Naive thymus-derived CD8-positive, alpha-beta T cell (primary cell): ENCODE measurements at places on chromosomes 2 and 18. TPM values are rescaled to one million over a fixed set of nuclear protein-coding genes. Genes with fewer than 3 reads are reported as not detected.

GRCh38 chr18:64659196-64659595 is 510.3 kb upstream of the LINC00305 start:
- H3K4me1 ChIP-seq, result no peaks in the 10 kb centered on the region
- no peaks in the 10 kb centered on the region for H3K36me3 ChIP-seq
- H3K27ac ChIP-seq, result no peak overlapping the region

DNA sequence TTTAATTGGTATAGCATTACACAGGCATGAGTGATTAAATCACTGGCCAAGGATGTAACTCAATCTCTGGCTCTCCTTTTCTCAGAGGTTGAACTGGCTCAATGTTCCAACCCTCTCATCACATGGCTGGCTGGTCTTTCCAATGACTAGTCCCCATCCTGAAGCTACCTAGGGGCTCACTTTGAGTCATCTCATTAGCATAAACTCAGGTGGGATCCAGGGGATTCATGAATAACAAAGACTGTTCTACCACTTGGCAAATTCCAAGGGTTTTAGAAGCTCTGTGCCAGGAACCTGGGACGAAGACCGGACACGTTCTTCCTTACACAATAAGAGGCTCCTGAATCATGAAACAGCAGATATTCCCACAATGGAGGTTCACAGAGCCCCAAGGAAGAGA is 145.0 kb upstream of the SPATS2L start:
- no peaks in the 10 kb centered on the region for H3K36me3 ChIP-seq
- peaks cover 6% of the 10 kb centered on the region for H3K27me3 ChIP-seq
- no peak overlapping the region for H3K4me3 ChIP-seq
- no peaks in the 10 kb centered on the region for H3K4me1 ChIP-seq
- no peak for DNase-seq
- H3K27ac ChIP-seq, result no peak overlapping the region

- no peaks in the 10 kb centered on the region for H3K36me3 ChIP-seq
- DNase-seq, result peak; percentile 8
- no peak overlapping the region for H3K27ac ChIP-seq
- no peaks in the 10 kb centered on the region for H3K4me1 ChIP-seq
Measured at GRCh38 chr2:40554665-40555294, 102.9 kb upstream of the SLC8A1 start.

DNA sequence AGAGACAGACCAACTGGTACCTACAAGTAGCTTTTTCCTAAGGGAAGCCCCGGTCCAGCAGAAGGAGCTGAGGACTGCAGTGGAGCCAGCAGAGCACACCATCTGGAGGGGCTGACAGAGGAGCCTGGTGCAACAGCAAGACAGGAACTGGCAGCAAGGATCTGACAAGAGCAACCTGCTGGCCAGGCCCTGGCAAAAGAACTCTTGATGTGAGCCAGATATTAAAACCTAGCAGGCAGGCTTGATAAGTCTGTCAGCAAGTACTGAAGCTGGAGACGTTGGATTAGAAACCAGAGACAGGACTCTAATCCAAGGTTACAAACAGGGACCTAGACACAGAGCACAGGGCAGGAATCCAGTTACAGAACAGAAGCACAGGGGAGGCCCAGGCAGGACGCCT is 260.7 kb upstream of the MGAT5 start:
- H3K4me1 ChIP-seq, result no peaks in the 10 kb centered on the region
- peaks cover 3% of the 10 kb centered on the region for H3K36me3 ChIP-seq
- no peak for DNase-seq

- H3K4me3 ChIP-seq, result no peak overlapping the region
- no peak overlapping the region for H3K27ac ChIP-seq
- no peak for DNase-seq
- no peaks in the 10 kb centered on the region for H3K36me3 ChIP-seq
- H3K4me1 ChIP-seq, result no peaks in the 10 kb centered on the region
Measured at GRCh38 chr2:147389218-147389617, 455.6 kb upstream of the ACVR2A start.

DNA sequence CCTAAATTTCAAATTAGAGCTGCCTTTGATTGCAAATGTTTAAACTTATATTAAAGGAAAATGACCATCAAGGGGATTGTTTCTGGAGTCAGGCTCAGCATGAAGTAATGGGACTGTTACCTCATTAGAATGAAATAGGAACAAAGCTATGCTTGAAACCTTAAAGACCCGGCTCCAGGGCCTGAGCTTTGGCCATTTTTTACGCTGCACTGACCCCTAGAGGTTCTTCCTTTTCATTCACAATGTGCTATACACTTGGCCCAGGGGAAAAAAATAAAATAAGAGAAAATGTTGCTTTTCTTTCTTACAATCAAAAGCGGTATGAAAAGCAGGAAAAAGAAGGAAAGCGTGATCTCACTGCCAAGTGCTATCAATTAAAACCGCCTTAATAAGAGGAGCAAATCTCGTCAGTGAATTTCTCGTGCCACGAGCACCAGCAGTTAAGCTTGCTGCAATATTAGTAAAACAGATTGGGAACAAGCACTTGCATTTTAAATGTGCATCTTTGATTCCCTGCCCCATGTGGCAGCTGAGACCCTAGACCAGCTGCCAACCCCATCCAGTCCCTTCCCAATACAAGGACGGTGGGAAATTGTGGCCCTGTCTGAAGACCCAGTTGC is 96.6 kb downstream of the MBD2 start:
- no peaks in the 10 kb centered on the region for H3K4me1 ChIP-seq
- DNase-seq, result no peak
- H3K27ac ChIP-seq, result no peak overlapping the region
- peaks cover 2% of the 10 kb centered on the region for H3K36me3 ChIP-seq
- H3K4me3 ChIP-seq, result no peak overlapping the region

DNA sequence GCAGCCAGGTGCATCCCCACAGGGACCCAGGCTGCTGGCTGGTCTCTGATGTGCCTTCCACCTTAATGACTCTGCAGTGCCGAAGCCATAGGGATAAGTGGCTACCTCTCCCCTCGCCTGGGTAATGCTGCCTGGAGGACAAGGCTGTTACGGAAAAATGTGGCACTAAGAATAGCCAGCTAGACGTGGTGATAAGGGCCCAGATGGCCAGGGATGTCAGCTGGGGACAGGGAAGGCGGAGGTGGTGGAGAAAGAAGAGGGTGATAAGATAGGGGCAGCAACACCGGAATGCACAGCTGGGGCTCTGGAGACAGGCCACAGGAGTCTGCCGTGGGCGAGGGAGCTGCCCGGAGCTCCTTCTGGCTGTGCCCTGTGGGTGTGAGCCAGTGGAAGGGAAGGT is 170.6 kb downstream of the FHOD3 start:
- peaks cover 8% of the 10 kb centered on the region for H3K27me3 ChIP-seq
- no peak overlapping the region for H3K27ac ChIP-seq
- H3K36me3 ChIP-seq, result no peaks in the 10 kb centered on the region
- H3K4me1 ChIP-seq, result no peaks in the 10 kb centered on the region
- no peak for DNase-seq

DNA sequence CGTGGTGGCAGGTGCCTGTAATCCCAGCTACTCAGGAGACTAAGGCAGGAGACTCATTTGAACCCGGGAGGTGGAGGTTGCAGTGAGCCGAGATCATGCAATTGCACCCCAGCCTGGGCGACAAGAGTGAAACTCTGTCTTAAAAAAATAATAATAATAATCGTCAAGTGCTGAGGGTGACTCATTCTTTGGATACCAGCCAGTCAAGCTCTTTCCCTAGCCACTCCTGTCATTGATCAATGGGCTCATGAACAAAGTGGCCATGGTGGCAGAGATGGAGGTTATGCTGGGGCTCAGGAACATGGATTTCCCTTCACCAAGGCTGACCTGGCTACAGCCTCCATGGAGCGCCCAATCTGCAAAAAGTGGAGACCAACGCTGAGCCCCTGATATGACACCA is 94.5 kb upstream of the HAAO start:
- no peak overlapping the region for H3K27ac ChIP-seq
- no peaks in the 10 kb centered on the region for H3K27me3 ChIP-seq
- no peaks in the 10 kb centered on the region for H3K4me1 ChIP-seq
- no peak overlapping the region for H3K4me3 ChIP-seq

DNA sequence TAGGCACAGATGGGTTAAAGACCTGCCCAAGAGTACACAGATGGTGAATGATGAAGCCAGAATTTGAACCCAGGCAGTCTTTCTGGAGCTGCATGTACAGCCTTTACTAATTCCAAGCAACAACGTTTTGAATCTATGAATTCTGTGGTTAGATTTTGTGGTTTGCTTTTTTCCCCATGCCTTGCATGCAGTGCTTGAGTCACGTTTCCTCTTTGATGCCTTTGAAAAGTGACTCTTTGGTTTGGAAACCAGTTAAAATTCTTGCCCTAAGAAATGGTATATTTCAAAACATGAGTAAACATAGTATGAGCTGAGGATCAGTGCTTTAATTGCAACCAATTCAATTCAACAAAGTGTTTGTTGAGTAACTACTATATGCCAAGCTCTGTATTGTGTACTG is 48.2 kb upstream of the PPM1B start:
- H3K4me1 ChIP-seq, result peaks cover 14% of the 10 kb centered on the region
- no peaks in the 10 kb centered on the region for H3K36me3 ChIP-seq
- H3K27me3 ChIP-seq, result no peaks in the 10 kb centered on the region
- DNase-seq, result no peak
- peak overlapping the region; percentile 50 for H3K27ac ChIP-seq

The MOGAT1 gene
- not detected for total RNA-seq

The PMS1 gene
- 30.3 TPM for total RNA-seq
